ENCODE measurements at places on chromosomes 13 and 19.

GRCh38 chr13:107342747-107343146 lies 774.8 kb upstream of the ARGLU1 start:
- no peak for DNase-seq

GRCh38 chr19:10266706-10267105 lies 4.2 kb upstream of the ICAM1 start:
- no peak for DNase-seq

DNA sequence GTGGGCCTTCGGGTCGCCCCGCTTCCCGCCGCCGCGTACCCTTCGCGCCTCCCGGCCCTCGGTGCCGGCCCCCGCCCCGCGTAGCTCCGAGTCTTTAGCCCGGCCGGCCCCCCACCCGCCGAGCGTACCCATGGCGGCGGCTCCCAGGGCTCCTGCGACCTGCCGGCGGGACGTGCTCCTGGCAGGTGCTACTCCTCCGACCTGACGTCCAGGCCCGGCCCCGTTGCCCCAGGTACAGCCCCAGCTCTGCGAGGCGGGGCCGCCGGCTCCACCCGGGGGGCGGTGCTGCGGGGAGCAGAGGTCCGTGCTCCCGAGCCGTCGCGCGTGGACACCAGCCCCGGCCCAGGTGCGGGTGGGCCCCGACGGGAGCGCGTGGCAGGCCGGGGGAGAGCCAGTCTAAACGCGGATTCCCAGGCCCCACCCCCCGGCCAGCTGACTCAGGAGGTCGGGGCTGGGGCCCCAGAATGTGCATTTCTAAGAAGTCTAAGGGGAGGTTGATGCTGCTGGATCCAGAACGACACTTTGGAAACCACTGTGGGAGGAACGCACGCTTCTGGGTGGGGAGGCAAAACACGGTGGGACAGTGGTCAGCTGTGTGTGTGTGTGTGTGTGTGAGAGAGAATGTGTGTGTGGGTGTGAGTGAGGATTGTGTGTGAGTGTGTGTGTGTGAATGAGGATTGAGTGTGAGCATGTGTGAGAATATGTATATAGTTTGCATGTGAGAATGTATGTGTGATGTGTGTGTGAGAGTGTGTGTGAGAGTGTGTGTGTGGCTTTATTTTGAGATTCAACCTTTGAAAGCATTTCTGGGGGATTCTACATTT lies at the start of gene SLC15A1:
SLC15A1 (minus strand) TSS at position 206 of the 824 bp plus-strand sequence; CDS start at position 132, 74 bp downstream.
- DNase-seq: no peak

DNA sequence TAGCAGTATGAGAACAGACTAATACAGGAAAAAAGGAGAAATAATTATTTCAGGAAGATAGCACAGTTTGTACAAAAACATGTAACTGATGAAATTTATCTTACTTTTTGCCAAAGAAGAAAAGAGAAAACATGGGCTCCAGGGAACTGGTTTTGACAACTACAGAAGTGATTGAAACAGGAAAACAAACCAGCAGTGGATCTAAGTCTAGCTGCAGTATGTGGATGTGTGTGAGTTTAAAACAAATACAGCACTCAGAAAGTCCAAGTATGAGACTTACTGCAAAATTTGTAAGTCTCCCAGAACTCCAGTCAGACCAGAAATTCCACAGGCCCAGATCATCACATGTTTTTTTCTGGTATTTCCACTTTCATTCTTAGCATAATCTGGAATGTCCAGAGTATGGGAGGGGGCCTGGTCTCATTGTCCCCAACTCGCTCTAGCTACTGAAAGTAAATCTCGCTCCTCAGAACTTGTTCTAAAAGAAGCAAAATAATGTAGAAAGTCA lies 259.5 kb downstream of the NHLRC3 start:
- peak; percentile 38 for DNase-seq

DNA sequence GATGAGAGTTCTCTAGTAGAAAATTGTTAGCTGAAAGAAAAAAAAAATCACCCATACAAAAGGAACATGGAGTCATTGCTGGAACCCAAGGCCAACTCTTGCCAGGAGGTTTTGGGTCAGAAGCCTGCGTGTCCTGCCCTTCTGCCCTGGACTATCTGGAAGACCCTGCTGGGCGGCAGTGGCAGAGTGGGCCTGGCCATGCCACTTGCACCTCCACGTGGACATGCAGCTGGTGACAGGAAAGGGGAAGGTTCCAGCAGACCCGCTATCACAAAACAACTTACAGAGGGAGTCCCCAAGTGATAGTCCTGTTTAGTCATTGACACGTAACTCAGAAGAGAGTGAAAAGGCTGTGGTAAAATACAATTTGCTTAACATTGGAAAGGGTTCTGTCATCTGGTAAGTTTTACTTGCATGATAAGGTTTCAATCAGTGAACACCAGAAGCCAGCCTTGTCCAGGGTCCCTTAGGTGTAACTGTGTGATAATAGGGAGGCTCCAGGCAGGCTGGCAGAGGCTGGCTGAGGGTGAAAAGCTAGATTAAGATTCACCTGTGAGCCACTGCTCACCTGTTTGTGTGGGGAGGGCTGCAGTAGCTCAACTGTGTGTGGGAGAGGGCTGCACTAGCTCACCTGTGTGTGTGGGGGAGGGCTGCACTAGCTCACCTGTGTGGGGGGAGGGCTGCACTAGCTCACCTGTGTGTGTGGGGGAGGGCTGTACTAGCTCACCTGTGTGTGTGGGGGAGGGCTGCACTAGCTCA lies 47.8 kb downstream of the COL4A2 start:
- no peak for DNase-seq

GRCh38 chr13:111966933-111967332 lies 100.0 kb upstream of the SOX1 start:
- no peak for DNase-seq

DNA sequence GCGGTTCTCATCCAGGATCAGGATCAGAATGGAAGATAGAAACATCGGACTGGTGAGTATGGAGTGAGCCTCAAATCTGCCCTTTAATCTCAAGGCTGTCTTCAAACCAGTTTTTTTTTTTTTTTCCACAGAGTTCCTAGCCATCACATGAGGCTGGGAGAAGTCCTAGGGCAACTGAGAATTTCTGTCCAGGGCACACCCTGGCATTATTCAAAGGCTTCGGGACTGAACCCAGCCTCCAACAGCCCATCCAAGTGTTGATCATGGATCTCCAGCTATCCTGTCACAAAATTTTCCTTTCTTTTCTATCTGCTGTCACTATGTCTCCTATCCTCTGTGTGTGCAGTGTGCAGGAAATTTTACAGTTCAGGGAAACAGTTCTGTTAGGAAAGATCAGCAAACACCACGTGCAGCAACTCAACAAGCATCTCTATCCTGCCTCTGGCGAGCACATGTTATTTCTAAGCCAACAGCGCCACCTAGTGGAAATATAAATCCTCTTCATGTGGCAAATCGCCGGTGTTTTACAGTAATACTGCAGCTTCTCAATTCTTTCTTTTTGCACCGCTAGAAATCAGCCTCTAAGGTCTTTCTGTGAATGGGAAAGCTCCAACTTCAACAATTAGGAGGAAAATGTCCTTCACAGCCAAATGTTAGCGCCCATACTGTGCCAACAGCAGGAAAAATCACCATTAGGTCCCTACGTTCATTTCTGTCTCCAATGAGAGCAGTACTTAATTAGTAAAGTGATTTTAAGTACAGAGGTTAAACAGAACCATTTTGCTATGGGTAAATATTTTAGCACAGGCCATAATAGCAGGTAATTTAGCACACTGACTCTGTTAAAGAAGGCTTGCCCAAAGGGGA lies 21.4 kb upstream of the ZNF181 start:
- peak; percentile 78 for DNase-seq

- DNase-seq: no peak
Measured at GRCh38 chr13:110519046-110519445, 42.5 kb downstream of the RAB20 start.

DNA sequence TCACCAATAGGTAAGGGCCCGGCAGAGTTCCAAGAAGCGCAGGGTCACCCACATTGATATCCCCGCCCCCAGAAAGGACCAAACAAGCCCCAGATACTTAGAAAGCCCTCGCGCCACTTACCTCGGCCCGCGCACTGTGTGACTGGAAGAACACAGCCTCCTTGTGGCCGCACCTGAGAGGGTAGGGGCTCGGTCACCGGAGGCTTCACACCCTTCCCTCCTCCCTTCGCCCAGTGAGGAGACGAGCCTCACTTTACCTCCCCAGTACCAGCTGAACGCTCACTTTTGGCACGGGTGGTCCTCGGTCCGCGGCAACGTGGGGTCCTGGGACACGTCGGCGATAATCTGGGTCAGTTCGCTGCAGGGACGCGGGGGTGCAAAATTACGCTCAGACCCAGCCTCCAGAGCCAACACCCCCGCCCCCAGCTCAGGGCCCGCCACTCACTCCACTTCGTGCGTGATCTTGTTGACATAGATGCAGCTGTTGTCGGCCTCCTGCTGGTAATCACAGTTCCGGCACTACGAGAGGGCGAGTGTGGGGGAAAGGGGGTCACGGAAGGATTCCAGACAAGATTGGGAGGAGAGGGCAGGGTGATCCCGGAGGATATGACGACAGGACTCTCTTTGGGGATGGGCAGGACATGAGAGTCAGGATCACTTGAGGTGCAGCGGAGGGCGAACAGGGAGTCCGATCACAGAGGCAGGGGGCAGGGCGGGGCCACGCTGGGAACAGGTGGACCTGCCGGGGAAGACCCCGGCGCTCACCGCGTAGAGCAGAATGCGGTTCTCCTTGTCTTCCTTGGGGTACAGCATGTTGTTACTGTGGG lies 568 bp downstream of the POLR2I start:
- peak; percentile 66 for DNase-seq

DNA sequence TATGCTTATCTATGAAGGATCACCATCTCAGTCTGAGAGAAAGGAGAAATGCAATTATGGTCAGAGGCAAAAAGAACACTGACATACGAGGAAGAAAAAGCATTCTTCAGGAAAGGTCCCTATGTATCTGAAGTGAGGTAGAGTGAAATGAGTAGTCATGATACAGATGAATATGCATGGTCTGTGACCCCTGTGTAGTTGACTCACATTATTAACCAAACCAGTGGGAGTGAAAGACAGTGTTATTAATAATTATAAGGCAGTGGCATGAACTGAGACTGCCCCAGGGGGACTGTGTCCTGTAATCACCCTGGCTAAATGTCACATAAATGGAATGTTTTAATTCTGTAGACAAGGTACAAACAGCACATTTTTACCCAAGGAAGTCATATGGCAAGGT lies 1320.2 kb upstream of the PCDH9 start:
- no peak for DNase-seq

DNA sequence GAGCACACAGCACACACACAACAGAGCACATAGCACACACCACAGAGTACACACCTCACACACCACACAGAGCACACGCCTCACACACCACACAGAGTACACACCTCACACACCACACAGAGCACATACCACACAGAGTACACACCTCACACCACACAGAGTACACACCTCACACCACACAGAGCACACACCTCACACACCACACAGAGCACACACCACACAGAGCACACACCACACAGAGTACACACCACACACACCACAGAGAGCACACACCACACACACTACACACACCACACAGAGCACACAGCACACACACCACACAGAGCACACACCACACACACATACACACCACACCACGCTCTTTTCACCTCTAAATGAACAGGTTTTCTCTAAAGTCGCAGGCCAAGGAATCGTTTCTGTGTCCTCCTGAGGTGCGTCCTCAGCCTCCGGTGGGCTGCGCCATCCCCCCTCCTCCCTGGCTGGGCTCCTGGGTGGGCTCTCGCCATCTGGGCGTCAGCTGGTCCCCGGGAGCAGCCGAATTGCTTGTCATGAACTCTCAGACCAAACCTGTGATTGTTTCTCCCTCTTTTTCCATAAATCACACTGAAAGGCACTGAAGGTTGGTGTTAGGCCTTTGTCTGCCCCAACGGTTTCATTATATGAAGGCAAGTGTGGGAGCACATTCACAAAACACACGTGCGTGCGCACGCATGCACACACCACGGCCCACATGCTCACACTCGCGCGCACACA lies 37.4 kb downstream of the TMEM255B start:
- no peak for DNase-seq

GRCh38 chr19:13298565-13299481 lies 148.6 kb downstream of the IER2 start:
- no peak for DNase-seq

GRCh38 chr19:10271543-10272086 lies 695 bp downstream of the ICAM1 start:
- DNase-seq: no peak

DNA sequence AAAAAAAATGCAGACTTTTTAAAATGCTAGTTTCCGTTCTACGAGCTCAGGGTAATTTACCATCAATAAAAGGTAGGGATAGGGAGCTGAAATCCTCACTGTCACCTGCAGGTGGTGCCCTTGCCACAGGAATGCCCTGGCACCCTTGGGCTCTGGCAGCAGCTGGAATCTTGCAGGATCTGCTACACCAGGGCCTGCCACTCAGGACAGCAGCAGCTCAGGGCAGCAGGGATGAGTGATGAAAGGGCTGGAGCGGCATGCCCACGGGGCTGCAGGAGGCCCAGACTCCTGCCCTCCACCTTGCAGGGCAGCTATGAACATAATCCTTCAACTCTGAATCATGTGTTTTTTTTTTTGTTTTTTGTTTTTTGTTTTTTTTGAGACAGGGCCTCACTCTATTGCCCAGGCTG lies 54.0 kb downstream of the GNG7 start:
- DNase-seq: peak; percentile 93

GRCh38 chr13:91467236-91467635 lies 68.8 kb downstream of the GPC5 start:
- DNase-seq: no peak

GRCh38 chr13:48278806-48279205 lies 24.7 kb upstream of the RB1 start:
- no peak for DNase-seq

DNA sequence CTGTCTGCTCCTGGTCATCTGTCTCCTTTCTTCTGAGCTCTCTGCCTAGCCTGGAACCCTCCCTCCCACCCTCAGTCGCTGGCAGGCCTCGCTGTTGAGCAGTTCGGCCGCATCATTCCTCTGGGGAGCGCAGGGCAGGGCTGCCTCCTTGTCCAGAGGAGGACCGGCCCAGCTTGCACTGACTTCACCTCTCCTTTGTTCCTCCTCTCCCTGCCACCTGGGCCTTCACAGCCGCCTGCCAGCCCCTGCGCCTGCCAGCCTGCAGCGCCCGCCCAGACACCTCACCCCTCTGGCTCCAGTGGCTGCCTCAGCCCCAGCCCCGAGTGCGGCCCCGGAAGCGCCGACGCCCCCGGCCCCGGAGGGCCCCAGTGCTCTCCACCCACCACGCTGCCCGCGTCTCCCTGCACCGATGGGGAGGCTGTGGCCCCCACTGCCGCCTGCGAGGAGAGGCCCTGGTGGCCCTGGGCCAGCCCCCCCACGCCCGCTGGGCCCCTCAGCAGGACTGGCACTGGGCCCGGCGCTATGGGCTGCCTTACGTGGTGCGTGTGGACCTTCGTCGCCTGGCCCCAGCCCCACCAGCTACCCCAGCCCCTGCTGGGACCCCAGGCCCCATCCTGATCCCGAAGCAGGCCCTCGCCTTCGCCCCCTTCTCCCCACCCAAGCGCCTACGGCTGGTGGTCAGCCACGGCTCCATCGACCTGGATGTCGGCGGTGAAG lies 7.2 kb downstream of the KMT5C start:
- DNase-seq: no peak

GRCh38 chr19:42030645-42031440 lies 36.8 kb upstream of the ATP1A3 start:
- DNase-seq: no peak

Measured in GM03348 (cell line).